Activated naive CD8-positive, alpha-beta T cell treated with anti-CD3 and anti-CD28 coated beads, Interleukin-2, amount 10 ng/mL, durations not matched to agents 7 days and 5 days (primary cell): ENCODE measurements at places on chromosomes 5 and 9. TPM values are rescaled to one million over a fixed set of nuclear protein-coding genes. Genes with fewer than 3 reads are reported as not detected.
A peak's percentile ranks its signal among the peaks of the same experiment; 100 is the strongest.

DNAJC18 gene
- total RNA-seq: 5.7 TPM

DNA sequence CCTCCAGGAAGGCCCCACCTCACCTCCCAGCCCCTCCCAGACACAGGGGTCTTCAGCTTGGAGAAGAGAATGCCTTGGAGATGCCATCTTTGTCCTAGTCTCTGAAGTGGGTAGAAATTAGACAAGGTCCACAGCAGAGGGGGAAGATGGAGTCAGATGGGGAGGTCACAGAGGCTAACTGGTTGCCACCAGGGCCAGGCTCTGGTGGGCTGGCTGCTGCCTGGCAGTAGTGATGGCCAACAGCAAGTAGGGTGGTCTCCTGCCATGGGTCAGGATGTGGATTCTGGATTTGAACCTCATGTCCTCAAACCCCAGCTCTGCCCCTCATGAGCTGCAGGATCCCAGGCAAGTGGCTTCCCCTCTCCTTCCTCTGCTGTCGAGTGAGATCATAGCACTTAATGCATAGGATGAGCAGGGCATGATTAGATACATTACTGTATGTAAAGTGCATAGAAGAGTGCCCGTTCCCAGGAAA is 38.7 kb upstream of the NEK6 start:
- DNase-seq: no peak
- H3K4me1 ChIP-seq: peaks cover 61% of the 10 kb centered on the region
- H3K27me3 ChIP-seq: peaks cover 6% of the 10 kb centered on the region

SREK1 gene
- total RNA-seq: 66.6 TPM

GRCh38 chr5:123690821-123691220 is 178.8 kb downstream of the CSNK1G3 start:
- DNase-seq: no peak
- no peak overlapping the region for H3K27ac ChIP-seq
- no peaks in the 10 kb centered on the region for H3K4me1 ChIP-seq
- H3K36me3 ChIP-seq: no peaks in the 10 kb centered on the region
- H3K4me3 ChIP-seq: no peak overlapping the region
- H3K27me3 ChIP-seq: no peaks in the 10 kb centered on the region

PTPN3 gene
- total RNA-seq: not detected

DNA sequence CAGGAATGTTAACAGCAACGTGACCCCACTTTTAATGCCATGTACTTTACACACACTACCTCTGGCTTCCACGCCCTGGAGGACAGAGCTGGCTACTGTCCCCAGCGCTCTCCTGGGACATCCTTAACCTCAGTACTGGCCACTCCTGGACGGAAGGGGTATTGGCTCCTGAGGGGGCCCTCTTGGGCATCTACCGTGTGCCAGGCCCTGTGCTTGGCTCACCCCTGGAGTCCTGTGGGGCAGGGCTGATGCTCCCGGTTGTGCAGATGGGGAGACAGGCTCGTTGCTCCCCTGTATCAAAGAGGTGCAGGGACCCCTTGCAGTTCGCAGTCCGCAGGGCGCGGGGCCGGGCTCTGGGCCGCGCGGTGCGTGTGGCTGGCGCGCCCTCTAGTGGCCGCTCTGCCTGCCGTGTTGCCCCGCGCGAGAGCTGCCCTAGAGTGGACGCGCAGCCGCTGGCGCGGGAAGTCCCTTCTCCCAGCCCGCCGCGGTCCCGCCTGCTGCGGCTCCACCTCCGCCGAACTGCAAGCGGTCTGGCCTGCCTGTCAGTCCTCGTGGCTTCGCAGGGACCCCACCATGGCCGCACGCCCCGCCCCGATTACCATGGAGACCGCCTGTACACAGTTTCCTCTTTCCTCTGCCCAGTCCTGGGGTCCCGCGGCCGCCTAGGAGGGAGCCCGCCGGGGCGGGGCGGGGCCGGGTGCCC is at the start of gene WDR38:
Gene WDR38 (plus strand): TSS at position 632 of the 703 bp plus-strand sequence. CDS start 72 bp downstream, outside the sequence.
- peak within 1 kb of the TSS; percentile 65 for H3K4me3 ChIP-seq
- peaks cover 25% of the 10 kb centered on the region for H3K27me3 ChIP-seq
- H3K36me3 ChIP-seq: peaks cover 4% of the 10 kb centered on the region
- no peak within 1 kb of the TSS for H3K27ac ChIP-seq
- DNase-seq: peak; percentile 88

GRCh38 chr9:104091116-104091515 is 3.0 kb upstream of the SMC2 start:
- no peak overlapping the region for H3K27ac ChIP-seq
- H3K4me3 ChIP-seq: no peak overlapping the region
- peaks cover 24% of the 10 kb centered on the region for H3K4me1 ChIP-seq

- DNase-seq: no peak
- no peaks in the 10 kb centered on the region for H3K27me3 ChIP-seq
- H3K27ac ChIP-seq: no peak overlapping the region
- H3K4me1 ChIP-seq: no peaks in the 10 kb centered on the region
- H3K36me3 ChIP-seq: no peaks in the 10 kb centered on the region
These were observed 197.5 kb downstream of the TRPM3 start for GRCh38 chr9:70923961-70924360.

DNA sequence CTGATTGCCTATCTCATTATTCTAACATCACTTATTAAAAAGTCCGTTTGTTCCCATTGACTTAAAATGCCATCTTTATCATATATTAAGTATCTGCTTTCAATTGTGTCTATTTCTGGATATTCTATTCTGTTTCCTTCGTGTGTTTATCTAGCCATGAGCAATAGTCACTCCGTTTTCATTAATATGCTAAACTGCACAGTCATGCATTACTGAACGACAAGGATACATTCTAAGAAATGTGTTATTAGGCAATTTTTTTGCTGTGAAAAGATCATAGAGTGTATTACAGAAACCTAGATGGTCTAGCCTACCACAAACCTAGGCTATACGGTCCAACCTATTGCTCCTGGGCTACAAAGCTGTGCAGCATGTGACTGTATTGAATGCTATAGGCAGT is 482.9 kb downstream of the IRX1 start:
- DNase-seq: no peak
- no peak overlapping the region for H3K4me3 ChIP-seq
- no peaks in the 10 kb centered on the region for H3K36me3 ChIP-seq
- H3K4me1 ChIP-seq: no peaks in the 10 kb centered on the region

GRCh38 chr5:146218168-146218567 is 14.8 kb downstream of the RBM27 start:
- no peak overlapping the region for H3K27ac ChIP-seq
- H3K27me3 ChIP-seq: no peaks in the 10 kb centered on the region
- H3K4me3 ChIP-seq: no peak overlapping the region

DNA sequence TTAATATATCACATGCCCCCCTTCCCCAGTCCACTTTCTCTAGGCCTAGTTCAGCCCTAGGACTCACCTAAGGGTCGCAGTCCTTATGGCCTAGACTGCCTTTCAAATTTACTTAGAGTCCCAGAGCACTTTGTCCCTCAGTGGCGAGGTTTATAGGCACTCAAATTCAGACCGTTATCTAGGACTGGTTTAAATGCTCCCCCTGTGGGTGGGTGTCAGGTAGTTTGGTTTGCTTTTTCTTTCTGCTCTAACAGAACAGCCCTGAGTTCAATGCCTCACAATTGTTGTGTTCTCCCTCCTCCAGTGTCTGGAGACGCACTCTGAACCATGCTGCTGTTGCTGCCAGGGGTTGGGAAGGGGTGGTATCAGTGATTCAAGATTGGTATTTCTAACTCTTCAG is 317.1 kb downstream of the MAT2B start:
- no peak for DNase-seq
- no peaks in the 10 kb centered on the region for H3K36me3 ChIP-seq
- H3K27me3 ChIP-seq: no peaks in the 10 kb centered on the region
- H3K4me1 ChIP-seq: no peaks in the 10 kb centered on the region
- no peak overlapping the region for H3K4me3 ChIP-seq

DNA sequence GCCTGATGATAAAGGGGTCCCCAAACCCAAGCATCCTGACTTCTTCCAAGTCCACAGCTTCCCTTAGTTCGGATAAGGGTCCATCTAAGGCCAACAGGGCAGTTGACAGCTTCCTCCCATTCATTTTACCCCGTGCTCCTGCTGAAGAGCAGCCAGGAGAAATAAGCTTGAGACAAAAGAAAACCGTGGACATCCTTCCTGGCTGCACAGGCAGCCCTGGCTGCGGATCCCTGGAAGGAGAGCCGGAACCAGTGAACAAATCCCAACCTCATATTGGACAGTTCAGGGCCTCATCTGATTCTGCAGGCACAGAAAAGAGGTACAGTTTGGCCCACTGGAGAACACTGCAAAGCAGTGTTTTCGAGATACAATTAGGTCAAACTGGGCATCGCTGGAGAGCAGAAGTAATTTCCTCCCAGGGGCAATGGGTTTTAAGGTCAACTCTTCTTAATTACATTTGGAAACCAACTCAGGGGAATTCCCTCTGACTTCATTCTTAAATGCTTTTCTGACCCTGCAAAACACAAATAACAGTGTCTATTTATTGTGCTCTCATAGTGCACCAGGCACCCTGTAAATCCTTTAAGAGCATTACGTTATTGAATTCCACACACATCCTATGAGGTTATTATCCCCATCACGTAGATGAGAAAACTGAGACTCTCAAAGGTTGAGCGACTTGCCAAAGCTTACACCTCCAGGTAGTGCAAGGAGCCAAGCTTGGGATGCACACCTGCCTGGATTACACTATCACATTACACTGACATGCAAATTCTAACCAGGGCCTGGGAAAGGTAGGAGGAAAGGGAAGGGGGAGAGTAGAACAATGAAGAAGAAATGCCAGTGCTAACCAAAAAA is 21.2 kb downstream of the ADAM19 start:
- peaks cover 48% of the 10 kb centered on the region for H3K36me3 ChIP-seq
- H3K27me3 ChIP-seq: peaks cover 4% of the 10 kb centered on the region
- no peak for DNase-seq
- peaks cover 24% of the 10 kb centered on the region for H3K4me1 ChIP-seq

TNFSF8 gene
- total RNA-seq: 54.2 TPM

TMEM232 gene
- total RNA-seq: 1.4 TPM

DNA sequence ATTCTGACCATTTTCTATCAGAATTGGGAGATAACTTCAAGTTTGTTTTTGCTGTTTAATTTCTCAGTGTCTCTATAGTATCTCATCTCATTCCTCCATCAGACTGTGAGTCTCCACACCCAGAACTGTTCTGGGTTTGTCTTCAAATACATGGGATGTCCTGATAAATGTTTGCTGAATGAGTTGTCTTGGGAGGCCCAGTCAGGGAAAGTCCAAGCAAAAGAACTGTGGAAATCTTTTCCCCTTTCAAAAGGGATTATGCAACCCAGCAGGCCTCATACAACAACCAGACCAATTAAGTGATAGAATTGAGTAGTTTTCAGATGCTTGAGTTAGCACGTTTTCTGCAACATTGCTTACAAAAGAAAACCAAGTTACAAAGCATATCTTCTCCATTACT is 324.4 kb downstream of the BRINP1 start:
- H3K36me3 ChIP-seq: no peaks in the 10 kb centered on the region
- H3K27me3 ChIP-seq: no peaks in the 10 kb centered on the region
- H3K4me3 ChIP-seq: no peak overlapping the region
- H3K4me1 ChIP-seq: no peaks in the 10 kb centered on the region

DNA sequence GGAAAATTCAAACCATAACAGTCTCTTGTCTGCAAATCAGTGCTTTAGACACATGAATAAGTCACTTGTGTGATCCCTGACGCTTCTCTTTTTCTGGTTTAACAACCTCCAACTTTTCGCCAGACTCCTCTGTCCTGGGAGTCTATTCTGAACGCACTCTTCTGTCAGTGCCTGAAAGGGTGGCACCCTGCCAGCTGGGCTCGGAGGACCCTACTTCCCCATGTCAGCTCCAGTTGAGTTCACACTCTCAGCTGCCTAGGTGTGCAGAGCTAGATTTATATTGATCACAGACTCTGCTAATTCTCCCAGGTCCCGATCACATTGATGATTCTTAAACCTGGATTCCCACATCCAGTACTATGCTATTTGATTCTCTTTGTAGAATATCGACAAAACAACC is 649.1 kb downstream of the BNC2 start:
- no peaks in the 10 kb centered on the region for H3K36me3 ChIP-seq
- no peak for DNase-seq
- H3K4me3 ChIP-seq: no peak overlapping the region
- H3K27ac ChIP-seq: no peak overlapping the region

DNA sequence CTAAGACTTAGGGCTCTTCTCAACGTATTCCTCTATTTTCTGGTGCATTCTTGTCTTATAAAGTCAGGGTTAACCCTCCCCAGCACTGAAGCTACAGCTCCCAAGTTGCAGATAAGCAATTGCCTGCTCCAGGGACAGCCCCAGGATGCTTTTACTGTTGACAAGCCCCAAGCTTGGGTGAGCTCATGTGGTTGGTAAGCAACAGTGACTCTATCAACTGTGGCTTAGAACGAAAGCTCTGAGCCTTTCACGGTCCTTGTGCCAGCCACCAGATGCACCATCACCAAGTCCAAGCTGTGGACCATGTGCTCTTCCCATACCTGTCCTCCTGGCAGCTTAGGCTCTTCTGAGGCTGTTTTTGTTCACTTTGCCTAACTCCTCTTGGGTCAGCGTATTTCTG is 13.5 kb downstream of the ADRB2 start:
- H3K4me3 ChIP-seq: no peak overlapping the region
- H3K4me1 ChIP-seq: peaks cover 8% of the 10 kb centered on the region
- H3K27ac ChIP-seq: no peak overlapping the region

- H3K36me3 ChIP-seq: no peaks in the 10 kb centered on the region
- H3K27ac ChIP-seq: no peak overlapping the region
- no peak for DNase-seq
- peaks cover 4% of the 10 kb centered on the region for H3K27me3 ChIP-seq
- no peak overlapping the region for H3K4me3 ChIP-seq
These were observed 101.4 kb upstream of the IRX4 start for GRCh38 chr5:1983919-1984695.

GRCh38 chr5:35136386-35136785 is 88.6 kb upstream of the AGXT2 start:
- H3K36me3 ChIP-seq: no peaks in the 10 kb centered on the region
- peaks cover 26% of the 10 kb centered on the region for H3K27me3 ChIP-seq
- no peak overlapping the region for H3K4me3 ChIP-seq
- H3K27ac ChIP-seq: no peak overlapping the region

PCDHGA1 gene
- total RNA-seq: 0.31 TPM

- H3K36me3 ChIP-seq: no peaks in the 10 kb centered on the region
- no peak overlapping the region for H3K4me3 ChIP-seq
- DNase-seq: no peak
- no peak overlapping the region for H3K27ac ChIP-seq
- H3K27me3 ChIP-seq: peaks cover 2% of the 10 kb centered on the region
- H3K4me1 ChIP-seq: no peaks in the 10 kb centered on the region
These were observed 144.3 kb downstream of the ACTBL2 start for GRCh38 chr5:57338068-57338867.

FYB1 gene
- total RNA-seq: 358 TPM

GRCh38 chr9:118532592-118532991 is 828.4 kb downstream of the TLR4 start:
- no peaks in the 10 kb centered on the region for H3K4me1 ChIP-seq
- H3K27ac ChIP-seq: no peak overlapping the region
- DNase-seq: no peak
- H3K36me3 ChIP-seq: no peaks in the 10 kb centered on the region
- H3K27me3 ChIP-seq: no peaks in the 10 kb centered on the region

GRCh38 chr9:93059011-93059714 is 662 bp downstream of the SUSD3 start:
- H3K27me3 ChIP-seq: no peaks in the 10 kb centered on the region
- H3K36me3 ChIP-seq: peaks cover 5% of the 10 kb centered on the region
- peak overlapping the region; percentile 95 for H3K4me3 ChIP-seq
- H3K4me1 ChIP-seq: peaks cover 44% of the 10 kb centered on the region

UGT3A1 gene
- total RNA-seq: not detected

INSL4 gene
- total RNA-seq: not detected

- H3K4me3 ChIP-seq: no peak overlapping the region
- no peaks in the 10 kb centered on the region for H3K36me3 ChIP-seq
- no peak overlapping the region for H3K27ac ChIP-seq
- no peaks in the 10 kb centered on the region for H3K27me3 ChIP-seq
These were observed 1158.7 kb downstream of the DTWD2 start for GRCh38 chr5:117829646-117830045.

NTNG2 gene
- total RNA-seq: 10.9 TPM

SPATA31A3 gene
- total RNA-seq: not detected

TLX3 gene
- total RNA-seq: not detected
